ENCODE measurements at places on chromosomes 5 and 9.

- DNase-seq, result no peak
These were observed 1048.6 kb upstream of the SEMA6A start for GRCh38 chr5:117623042-117623805.

- no peak for DNase-seq
These were observed 101.2 kb downstream of the ESM1 start for GRCh38 chr5:54884195-54884536.

DNA sequence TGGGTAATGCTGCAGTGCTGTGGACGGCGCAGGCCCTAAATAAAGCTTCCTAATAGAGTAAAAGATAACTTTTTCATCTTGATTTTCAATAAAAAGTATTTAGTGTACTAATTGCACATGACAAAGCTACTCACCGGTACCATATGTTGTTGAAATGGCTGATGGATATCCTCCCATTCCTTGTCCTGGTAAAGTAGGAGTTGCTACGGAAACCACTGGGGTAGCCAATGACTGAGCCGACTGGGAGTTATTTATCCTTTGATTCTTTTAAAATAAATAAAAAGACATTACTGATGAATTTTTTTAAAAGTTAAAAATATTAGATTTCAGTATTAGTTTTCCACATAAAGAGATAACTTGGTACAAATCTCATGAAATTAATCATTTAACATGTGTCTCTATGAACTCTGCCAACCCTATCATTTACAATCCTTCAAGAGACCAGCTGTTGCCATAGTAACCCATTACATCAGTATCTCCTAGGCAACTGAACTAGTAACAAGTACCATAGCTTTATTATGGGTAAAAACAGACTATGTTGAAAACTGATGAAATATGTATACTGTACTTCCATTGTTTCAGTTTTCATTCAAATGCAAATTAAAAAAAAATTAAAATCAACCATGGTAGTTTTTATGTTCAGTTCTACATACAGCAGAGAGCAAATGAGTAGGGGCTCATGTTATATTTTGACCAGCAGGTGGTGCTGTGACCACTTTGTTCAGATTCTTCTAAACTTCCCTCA is 153.7 kb downstream of the MEF2C start:
- peak; percentile 42 for DNase-seq

- no peak for DNase-seq
These were observed 65.9 kb upstream of the FCN2 start for GRCh38 chr9:134814598-134815215.

- no peak for DNase-seq
These were observed 26.8 kb upstream of the LHX2 start for GRCh38 chr9:123984802-123985201.

DNA sequence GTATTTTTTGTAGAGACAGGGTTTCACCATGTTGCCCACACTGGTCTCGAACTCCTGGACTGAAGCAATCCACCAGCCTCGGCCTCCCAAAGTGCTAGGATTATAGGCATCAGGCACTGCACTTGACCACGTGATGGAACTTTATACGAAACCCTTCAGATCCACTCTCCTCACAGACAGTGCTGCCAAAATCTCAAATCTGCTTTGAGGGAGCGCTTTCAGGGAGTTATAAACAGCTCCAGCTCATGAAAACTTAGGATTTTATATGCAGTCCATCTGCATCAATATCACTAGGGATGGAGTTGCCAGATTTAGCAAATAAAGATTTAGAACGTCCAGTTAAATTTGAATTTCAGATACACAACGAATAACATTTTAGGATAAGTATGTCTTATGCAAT is 25.0 kb upstream of the MYO10 start:
- no peak for DNase-seq

DNA sequence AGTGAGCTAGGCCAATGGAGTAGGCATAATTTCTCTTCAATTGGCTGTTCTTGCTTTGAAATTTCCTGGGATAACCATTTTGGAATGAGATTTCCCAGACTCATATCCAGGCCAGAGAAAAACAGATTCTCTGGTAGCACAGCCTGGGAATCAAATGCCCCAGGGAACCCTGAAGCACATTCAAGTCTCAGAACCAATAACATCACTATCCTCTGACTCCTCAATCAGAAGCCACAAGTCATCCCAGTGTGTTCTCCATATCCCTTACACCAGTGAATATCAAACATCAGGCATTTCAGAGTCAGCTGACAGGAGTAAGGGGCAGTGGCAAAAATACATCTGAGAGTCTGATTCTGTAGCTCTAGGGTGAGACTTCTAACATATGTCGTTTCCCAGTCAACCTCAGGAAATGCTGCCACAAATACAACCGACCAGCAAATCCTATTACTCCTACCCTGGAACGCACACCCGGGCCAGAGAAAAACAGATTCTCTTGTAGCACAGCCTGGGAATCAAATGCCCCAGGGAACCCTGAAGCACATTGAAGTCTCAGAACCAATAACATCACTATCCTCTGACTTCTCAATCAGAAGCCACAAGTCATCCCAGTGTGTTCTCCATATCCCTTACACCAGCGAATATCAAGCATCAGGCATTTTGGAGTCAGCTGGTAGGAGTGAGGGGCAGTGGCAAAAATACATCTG is 537.7 kb upstream of the NMUR2 start:
- DNase-seq, result no peak

GRCh38 chr5:158840193-158840592 is 259.5 kb downstream of the EBF1 start:
- DNase-seq, result no peak

GRCh38 chr5:43152946-43153345 is 32.2 kb downstream of the ZNF131 start:
- DNase-seq, result no peak

- no peak for DNase-seq
These were observed 204.3 kb downstream of the DMRTA1 start for GRCh38 chr9:22650946-22651345.

GRCh38 chr9:121558473-121558872 is 58.8 kb upstream of the GGTA1 start:
- no peak for DNase-seq

DNA sequence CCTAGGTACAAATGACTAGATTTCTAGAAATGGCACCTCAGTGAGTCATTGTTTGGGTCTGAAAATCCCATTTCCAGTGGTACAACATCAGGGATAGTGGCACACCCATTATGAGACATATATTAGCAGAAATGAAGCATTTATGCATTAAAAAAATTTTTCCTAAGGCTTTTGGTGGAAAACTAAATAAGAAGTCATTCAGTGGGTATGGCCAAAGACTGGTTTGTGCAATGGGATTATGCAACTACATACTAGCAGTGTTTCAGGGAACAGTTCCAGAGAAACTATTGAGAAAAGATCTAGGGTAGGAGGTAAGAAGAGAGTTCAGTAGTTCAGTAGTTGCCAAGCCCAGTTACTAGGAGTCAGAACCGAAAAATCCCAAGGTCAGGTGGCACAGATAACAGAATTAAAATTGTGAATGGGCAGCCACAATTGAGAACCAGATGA is 106.5 kb upstream of the HAPLN1 start:
- DNase-seq, result no peak

DNA sequence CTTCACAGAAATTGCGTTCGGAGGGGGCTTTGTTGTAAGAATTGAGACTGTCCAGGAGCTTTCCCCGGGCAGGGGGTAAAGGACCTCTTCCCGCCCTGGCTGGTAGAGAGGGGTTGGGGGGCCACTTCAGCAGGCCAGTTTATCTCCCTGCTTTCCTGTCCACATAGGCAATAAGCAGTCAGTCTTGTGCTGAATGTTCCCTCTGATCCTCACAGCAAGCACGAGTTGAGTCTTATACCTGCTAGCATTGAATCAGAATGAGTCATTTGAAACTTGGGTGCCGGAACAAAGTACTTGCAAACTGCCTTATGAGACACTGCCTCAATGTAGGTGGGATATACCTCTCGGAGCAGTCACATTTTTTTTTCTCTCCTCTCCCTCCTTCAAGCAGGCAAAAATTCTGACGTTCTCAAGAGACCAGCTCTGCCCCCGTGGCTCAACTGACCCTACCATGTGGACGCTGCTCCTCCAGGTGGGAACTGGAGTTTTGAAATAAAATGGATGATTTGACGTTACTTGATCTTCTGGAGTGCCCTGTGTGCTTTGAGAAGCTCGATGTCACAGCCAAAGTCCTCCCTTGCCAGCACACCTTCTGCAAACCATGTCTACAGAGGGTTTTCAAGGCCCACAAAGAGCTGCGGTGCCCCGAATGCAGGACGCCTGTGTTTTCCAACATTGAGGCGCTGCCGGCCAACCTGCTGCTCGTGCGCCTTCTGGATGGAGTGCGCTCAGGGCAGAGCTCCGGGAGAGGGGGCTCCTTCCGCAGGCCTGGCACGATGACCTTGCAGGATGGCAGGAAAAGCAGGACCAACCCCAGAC is 1.3 kb downstream of the SH3RF2 start:
- DNase-seq, result no peak

DNA sequence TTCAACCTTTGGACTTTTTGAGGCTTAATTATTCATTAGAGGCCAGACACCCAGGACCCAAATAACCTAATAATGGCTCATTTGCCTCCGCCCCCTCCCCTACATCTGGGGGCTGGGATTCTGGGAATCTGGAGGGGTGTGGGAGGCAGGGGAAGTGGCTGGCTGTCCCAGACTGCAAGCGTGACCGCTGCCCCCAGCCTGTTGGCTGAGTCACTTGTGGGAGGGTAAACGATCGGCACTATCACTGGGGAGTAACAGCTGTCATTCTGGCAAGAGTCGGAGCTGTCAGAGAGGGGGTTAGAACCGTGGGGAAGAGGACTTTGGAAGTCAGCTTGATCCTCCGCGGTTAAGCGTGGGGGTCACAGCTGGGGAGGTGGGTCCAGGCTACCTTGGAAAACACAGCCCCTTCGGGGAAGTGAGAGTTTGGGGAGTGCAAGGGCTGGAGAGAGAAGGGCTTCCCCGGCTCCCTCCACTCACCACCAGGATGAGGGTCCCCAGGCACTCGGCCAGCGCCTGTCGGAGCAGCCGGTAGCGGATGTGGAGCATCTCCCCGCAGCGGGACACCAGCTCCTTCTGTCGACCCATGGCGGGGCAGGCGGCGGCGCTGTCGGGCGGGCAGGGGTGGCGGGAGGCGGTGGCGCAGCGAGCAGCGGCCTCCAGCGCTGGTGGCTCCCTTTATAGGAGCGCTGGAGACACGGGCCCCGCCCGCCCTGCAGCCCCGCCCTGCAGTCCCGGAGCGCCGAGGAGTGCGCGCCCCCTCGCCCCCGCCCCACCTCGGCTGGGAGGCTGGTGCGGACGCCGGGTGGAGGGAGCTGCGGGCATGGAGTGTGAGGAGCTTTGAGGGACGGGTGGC is at the start of gene AQP3:
Gene AQP3, minus strand, starts transcription at position 648 of the 853 bp plus-strand sequence. Its CDS starts 63 bp downstream, at position 585.
- peak; percentile 24 for DNase-seq

DNA sequence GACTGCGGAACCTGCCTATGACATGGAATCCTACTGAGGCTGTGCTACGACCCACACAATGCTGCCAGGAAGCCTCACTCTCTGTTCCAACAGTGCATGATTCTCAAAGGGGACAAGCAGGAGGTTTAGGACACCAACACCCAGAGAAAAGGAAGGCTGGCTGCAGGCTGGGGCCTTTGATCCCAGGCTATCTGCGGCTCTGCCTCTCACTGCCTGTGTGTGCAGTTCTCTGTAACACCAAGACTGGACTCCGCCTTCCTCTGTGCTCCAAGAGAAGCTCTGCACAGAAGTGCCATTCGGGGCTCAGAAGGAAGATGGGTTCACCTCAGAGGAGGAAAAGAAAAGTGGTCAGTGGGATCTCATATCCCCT is 20.5 kb downstream of the ANKH start:
- no peak for DNase-seq

DNA sequence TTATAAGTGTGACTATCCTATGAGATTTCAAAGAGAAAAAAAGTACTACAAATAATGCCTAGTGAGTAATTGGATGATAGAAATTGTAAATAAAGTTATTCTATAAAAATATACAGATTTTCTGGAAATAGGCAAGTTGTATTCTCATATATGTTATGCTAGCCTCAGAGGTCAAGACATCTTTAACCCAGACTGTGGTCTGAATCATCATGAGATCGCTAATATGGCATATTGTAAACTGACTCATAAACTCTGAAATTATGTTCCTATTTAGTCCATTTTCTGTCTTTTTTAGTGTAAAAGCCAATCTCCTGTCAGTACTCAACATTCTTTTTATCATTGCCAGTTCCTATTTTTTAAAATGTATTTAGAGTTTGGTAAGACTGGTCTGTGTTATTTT is 14.2 kb downstream of the LOX start:
- no peak for DNase-seq

GRCh38 chr9:26296910-26297572 is 595.6 kb downstream of the CAAP1 start:
- DNase-seq, result no peak

GRCh38 chr5:135026645-135027265 is 7.3 kb downstream of the PITX1 start:
- DNase-seq, result no peak

DNA sequence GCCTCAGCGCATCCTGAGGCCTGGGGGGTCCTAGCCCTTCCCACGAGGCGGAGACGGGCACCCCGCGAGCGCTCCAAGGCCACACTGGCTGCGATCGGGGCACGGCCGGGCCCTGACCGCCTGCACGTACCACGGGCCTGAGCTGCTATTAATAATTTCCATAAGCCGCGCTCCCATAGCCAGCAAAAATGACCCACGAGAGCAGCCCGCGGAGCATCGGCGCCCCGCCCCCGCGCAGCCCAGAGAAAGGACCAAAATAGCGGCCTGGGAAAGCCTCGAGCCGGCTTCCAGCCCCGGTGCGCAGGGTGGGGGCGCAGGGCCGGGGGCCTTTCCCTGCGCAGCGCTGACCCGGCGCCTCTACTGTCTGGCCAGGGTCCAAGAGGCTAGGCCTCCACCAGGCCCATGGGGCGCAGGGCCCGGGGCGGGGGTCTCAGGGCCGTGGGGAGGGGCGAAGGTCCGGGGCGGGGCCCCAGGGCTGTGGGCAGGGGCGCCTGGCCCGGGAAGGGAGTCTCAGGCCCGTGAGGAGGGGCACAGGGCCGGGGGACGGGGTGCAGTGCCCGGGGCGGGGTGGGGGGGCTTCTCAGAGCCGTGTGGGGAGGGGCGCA is 54.4 kb downstream of the EXD3 start:
- DNase-seq, result no peak
